ENCODE measurements at places on chromosomes 2 and 18.
A peak's percentile ranks its signal among the peaks of the same experiment; 100 is the strongest.

- DNase-seq: no peak
Measured at GRCh38 chr2:62461707-62462106, 44.3 kb downstream of the TMEM17 start.

- DNase-seq: no peak
Measured at GRCh38 chr2:170298115-170298514, 120.2 kb downstream of the MYO3B start.

DNA sequence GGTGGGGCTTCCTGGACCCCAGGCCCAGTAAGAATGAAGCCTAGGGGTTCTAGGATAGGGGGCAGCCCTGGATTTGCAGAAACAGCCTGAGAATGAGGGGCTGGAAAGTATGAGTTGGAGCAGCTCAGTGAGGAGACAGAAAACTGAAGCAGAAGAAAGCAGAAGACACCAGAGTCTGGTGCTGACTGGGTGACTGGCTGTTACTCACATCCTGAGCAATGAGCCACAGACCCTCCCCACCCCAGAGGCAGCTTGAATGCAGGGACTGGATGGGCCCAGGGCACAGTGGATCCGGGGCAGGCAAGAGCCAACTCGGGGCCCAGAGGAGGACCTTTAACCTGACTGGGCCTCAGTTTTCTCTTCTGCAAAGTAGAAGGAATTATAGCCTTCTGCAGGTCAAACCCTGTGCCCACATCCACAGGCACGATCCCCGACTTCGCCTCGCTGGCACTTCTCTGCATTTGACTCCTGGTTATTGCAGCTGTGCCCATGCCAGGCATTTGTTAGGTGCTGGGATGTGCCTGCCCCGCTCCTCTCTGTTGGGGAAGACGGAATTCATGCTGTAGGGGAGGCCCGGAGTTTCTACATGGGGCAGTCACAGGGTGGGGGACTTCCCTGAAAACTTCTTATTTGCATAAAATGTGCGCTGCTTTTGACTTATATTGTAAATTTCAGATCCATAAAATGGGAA lies 8.5 kb downstream of the STEAP3 start:
- DNase-seq: no peak

- no peak for DNase-seq
Measured at GRCh38 chr2:100822587-100823248, 2.8 kb downstream of the NPAS2 start.

DNA sequence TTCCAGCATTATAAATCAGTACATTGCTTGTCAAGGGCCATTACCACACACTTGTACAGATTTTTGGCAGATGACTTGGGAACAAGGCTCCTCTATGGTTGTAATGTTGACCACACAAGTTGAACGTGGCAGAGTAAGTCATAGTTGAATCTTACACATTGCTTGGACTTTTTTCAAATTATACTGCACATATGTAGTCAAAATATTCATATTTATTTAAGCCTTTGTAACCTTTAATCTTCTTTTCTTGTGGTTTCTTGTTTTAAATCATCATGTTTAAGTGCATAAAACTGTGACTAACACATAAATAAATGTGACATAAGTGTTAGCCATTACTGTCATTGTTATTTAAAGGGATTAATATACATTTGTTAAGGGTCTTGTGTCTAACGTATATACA lies 52.1 kb upstream of the EPB41L5 start:
- DNase-seq: no peak

GRCh38 chr2:237616734-237617586 lies 10.4 kb upstream of the LRRFIP1 start:
- DNase-seq: no peak

- DNase-seq: no peak
Measured at GRCh38 chr2:168517816-168518215, 61.7 kb downstream of the CERS6 start.

DNA sequence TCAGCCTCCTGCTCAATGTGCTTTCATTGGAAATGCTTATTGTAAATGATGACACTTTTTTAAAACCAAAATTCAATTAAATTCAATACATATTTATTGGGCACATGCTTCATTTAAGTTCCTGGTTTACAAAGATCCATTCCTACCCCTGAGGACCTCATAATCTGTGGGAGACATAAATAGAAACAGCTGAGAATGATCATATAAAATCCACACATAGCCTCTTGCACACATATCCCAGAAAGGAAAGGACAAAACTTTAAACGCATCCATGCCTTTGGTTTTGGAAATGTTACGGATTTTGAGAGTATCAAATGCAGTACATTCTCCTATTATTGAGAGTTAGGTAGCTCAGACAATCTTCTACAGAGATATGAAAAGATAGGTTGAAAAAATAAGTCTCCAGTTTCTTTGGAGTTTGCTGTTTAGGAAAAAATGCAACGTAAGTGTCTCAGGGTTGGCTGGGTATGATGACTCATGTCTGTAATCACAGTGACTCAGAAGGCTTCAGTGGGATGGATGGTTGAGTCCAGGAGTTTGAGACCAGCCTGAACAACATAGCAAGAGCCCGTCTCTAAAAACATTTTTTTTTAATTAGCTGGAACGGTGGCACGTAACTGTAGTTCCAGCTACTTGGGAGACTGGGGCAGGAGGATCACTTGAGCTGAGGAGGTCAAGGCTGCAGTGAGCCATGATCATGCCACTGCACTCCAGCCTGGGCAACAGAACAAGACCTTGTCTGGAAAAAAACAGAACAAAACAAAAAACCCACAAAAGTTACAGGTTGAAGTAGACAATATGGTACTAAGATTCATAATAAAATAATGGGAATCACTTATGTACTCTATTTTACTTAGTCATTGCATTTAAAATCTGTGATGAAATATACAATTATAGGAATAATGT lies 3.9 kb upstream of the PRELID3A start:
- DNase-seq: no peak

DNA sequence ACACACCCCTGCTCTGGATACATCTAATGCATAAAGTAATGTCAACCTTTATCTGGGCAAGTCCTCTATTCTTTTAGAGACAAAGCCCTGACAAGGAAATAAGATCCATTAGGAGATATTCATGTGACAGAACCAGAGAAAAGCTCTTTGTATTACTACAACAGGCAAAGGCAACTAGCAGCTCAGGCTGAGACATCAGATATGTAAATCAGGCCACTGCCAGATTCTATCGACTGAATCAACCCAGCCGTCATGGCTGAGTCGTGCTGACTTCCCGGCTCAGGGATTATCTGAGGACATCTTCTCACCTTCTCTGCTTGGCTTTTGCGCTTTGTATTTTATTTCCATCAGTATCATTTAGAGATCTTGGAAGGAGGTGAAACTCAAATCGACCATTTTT lies 294.5 kb downstream of the PLCL1 start:
- no peak for DNase-seq

- DNase-seq: no peak
Measured at GRCh38 chr2:19738707-19739106, 163.1 kb downstream of the TTC32 start.

DNA sequence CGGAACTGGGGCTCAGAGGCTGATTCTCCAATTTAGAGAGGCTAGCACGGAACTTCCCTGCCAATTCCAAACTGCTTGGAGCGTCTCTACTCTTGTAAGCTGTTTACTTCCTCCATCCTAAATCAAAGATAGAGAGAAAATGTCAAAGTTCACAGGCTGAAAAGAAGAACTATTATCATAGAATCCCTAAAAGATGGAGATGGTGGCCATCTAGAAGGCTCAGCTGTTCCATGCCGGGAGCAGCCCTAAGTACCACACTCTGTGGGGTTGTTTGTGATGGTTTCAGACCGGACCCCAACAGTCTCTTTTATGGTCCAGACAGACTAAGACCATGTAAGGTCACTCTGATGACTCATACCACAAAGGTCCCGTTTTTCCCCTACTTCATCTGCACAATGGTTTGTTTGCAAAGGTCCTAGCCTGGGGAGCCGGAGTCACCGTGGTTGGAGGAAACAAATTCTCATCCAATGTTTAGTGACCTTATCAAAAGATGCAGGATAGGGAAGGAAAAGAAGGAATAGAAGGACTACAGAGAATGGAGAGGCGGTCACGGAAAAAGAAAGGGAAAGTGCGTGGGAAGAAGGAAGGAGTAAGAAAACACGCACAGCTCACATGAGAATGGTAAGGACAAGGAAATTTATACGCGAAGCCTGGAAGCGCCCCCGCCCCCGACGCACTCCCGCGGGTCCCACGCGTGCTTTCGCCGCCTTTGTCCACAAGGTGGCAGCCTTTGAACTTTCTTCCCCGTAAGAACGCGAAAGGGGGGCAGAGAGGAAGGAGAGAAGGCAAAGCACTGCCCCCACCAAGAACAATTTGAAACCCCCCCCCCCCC lies 453 bp upstream of the ANTXR1 start:
- DNase-seq: peak; percentile 59

DNA sequence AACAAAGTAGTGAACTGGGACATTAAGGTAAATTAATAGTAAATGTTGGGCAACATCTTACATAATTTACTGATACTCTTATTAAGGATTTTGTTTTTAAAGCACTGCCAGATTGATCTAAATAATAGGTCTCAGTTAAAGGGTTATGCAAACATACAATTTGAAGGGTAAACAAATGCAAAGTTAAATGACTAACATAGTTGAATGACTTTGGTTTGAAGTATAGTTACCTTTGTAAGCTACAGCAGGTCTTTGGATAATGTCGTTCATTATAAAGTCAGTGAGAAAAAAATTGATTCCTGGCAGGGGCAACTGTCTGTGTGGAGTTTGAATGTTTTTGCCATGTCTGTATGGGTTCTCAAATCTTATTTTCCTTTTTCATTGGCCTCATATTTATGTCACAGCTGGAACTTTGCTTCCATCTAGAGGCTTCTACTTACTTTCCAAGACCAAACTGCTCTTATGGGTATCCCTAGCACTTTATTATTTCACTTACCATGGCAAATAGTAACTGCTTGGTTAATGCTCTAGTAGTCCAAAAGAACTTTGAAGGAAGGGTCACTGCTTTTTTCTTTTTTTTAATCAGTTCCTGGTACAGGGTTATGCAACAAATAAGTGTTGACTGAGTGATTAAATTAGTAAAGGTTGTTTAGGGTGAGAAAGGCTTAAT lies 107.8 kb downstream of the NBEAL1 start:
- DNase-seq: no peak

DNA sequence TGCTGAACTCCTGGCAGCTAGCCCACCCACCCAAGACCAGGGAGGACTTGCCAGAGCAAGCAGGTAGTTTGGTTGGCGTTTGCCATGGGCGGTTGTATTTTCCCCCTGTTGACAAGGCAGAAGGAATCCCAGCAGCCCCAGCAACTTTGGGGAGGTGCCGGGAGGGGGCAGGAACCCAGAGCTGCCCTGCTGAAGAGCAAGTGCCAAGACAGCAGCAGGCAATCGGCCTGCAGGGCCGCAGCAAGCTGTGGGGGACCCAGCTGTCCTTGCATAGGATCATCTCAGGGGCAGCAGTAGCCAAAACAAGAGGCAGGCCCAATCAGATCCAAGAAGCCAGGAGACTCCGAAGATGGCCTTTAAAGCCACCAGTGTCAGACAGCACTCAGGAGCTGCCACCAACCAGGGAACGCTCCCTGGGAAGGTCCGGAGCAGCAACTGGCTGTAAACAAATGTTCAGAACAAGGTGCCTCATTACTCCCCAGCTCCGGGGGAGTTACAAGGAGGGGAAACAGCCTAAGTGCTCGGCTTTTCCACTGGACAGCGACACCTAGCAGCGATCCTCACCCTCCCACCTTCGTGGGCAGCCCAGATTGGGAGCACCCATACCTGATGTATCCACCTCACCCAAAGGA lies 2.1 kb downstream of the ST8SIA5 start:
- DNase-seq: no peak

DNA sequence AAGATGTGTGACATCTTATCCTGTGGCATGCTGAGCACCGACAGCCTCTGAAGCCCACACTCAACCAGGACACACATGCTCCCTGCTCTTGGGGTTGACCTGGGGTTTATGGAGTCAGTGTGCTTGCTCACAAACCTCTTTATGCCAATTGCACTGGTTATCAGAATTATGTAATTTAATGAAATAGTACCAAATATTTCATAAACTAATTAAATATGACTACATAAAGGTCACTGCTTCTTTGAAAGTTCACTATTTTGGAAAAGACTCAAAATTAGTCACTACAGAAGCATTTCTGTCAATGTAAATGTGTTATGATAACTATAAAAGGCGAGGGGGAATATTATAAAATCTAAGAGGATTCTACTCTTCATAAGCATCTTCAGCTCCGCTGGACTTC lies 76.7 kb downstream of the FHOD3 start:
- DNase-seq: no peak

DNA sequence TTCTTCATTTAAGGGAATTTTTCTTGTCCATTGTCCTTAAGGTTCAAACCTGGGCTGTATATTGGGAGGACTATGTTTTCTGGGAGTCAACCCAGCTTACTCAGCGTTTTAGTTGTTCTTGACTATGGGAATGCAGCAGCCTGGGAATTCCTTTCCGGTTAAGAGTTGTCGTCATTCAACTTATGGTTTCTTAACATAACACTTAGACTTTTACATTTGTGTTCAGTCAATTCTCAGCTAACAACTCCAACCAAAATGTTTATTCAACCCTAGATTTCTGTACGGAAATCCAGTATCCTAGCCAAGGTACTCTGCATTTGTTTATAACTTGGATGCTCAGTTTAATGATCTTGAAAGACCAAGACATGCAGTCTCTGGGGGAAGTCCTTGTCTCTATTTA lies 960.9 kb downstream of the CBLN2 start:
- no peak for DNase-seq

- no peak for DNase-seq
Measured at GRCh38 chr2:19776941-19777514, 124.8 kb downstream of the TTC32 start.

DNA sequence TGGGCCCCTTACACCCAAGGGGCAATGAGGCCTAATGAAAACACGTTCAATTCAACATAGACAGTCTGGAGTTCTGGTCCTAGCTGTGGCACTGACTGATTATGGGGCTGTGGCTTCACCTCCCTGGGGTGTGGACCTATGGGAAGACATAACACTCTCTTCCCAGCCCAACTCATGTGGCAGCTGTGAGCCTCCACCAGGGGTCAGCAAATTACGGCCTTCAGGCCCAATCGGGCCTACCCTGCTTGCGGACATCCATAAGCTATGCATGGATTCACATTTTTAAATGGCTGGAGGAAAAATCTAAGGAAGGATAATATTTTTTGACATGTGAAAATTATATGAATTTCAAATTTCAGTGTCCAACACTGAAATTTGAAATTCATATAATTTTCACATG lies 101.3 kb downstream of the LOXHD1 start:
- DNase-seq: no peak

DNA sequence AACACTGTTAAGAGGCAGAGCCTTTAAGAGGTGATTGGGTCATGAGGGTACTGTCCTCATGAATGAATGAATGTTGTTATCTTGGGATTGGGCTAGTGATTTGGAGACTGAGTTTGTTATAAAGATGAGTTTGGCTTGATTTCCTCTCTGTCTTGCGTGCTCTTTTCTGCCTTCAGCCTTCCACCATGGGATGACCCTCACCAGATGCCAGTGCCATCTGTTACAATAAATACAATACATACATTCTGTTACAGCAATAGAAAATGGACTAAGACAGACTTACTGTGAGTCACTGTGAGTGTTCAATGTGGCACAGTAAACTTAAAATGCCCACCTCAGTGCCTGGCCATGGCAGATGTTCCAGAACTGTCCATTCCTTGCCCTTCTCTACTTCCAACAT lies 95.0 kb upstream of the ZFP36L2 start:
- no peak for DNase-seq

- no peak for DNase-seq
Measured at GRCh38 chr18:58515175-58515775, 113.6 kb downstream of the ALPK2 start.
